ENCODE measurements at places on chromosomes 3 and 15.

- no peak for DNase-seq
These were observed 56.3 kb downstream of the PDZRN3 start for GRCh38 chr3:73568371-73568862.

DNA sequence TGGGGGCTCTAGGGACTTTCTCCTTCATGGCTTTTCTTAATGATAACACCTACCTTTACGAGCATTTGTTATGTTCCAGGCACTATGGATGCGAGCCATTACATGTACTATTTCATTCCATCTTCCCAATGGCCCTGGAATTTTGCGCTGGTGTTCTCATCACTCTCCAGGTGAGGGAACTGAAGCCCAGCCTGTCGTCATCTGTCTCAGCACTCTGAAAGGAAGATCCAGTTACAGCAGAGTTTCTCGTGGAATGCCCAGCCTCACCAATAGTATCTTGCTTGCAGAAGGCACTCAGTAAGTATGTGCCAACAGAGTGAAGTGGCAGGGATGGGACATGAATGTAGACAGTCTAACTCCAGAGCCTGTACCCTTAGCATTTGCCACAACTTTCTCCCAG, 56.8 kb downstream of the NOX5 start:
- no peak for DNase-seq

DNA sequence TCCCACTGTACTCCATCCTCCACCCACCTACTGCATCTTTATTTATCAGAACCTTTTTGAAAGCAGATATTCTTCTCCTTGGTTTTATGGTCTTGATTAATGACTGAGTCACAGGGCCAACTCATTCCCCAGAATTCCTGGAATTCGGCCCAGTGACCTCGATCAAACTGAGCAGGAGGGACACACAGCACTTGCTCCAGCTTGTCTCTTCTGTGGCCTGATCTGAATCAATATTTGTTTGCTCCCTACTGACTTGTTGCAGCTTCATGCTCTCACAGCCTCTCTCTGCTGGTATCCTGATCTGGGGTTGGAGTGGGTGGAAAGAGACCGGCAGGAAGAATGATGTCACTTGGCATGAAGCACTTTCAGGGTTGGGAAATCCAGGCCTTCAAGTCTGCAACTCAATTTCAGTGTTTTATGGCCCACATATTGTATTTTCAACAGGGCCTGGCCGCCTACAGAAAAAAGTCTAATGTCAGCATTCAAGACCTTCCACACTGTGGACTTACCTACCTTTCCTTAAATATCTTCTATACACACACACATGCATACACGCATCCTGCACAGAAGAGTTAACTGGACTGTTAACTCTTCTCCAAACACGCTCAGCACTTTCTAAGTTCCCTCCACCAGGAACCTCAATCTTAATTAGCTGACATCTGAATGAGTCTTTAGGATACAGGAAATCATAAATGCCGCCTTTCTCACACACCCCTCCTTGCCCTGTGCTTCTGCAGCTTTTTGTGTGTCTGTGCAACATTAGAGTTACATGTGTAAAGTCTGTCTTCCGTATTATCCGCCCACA, 4.6 kb downstream of the ANXA2 start:
- DNase-seq: no peak

- DNase-seq: no peak
These were observed 139.8 kb downstream of the WDR76 start for GRCh38 chr15:43966646-43967045.

GRCh38 chr3:43894176-43895049, 203.7 kb downstream of the ABHD5 start:
- DNase-seq: peak; percentile 20

DNA sequence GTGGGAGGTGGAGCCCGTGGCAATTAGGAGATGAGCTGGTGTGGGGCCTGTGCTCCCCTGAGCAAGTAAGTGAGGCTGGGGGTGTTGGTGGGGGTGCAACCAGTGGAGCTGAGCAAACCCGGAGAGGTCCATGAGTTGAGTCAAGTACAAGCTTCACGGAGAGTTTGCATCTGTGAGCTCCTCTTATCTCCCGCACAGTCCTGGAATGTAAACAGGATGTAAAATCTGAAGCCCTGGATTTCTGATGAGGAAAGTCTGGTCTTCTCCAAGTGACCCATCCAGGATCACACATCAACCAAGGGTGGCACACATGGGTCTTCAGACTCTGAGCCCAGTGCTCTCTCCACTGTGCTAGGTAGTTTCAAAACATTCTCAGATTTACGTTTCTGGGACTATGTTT, 67.8 kb downstream of the LSM3 start:
- DNase-seq: no peak

GRCh38 chr15:57220205-57220604, 156.1 kb upstream of the CGNL1 start:
- DNase-seq: no peak

- no peak for DNase-seq
These were observed 162.0 kb upstream of the CNTN6 start for GRCh38 chr3:930866-931265.

- peak; percentile 52 for DNase-seq
These were observed 1.4 kb downstream of the LOXL1 start for GRCh38 chr15:73927476-73928240.

GRCh38 chr3:49553324-49553691, 969 bp upstream of the BSN start:
- no peak for DNase-seq

- no peak for DNase-seq
These were observed 2.8 kb downstream of the NFKBIZ start for GRCh38 chr3:101851850-101852714.

DNA sequence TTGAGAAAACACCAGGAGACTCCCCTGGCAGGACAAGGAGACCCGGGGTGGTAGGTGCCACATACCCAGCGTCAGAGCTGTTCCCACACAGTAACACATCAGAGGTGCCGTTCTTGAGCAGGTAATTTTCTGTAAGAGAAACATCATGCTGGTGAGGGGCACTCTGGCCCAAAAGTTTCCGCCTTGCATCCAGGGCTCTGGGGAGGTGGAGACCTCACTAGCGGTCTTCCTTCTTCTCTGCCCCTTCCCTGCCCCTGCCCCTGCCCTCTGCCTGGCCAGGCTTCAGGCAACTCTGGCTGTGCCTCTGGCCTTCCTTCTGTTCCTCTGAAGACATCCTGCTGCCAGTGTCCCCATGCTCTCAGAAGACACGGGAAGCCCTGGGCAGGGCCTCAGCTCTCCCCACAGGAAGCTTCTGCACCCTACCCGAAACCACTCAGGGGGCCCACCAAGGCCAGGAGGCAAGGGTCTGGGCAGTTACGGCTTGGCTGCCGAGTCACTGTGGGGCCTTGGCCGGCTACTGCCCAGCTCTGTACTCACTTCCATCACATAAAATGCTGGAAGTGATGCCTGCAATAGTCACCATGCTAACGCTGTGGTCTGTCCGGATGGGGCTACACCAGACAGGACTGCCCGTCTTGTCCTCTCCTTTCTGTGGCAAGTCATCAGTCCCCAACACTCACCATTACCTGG, 41.3 kb downstream of the SCN5A start:
- no peak for DNase-seq

- DNase-seq: no peak
These were observed 65.3 kb downstream of the MEIS2 start for GRCh38 chr15:37034835-37035748.

DNA sequence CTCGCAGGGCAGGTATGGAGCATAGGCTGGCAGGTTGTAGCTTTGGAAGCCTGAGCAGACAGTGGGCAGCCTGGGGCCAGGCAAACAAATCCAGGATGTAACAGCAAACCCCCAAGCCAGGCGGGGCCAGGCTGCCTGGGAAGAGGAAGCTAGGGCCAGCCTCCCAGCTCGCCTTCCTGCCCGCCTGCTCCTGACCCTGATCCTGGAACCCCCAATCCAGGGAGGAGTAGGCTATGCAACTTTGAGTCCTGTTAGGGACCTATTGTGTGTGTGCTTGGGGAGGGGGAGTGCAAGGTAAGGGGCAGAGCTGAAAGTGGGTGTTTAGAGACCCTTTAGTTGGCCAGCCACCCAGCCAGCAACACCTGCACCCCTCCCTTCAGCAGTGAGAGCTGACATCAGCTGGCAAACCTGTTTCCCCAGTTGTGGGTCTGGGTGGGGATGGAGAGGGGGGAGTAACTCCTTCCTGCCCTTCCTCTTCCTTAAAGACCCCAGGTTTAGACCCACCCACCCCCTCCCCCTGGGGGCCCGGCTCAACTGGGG, 2.5 kb downstream of the NBEAL2 start:
- no peak for DNase-seq

- DNase-seq: no peak
These were observed 73.4 kb downstream of the CTNNB1 start for GRCh38 chr3:41272667-41273066.

- no peak for DNase-seq
These were observed 30.5 kb upstream of the LIPC start for GRCh38 chr15:58401276-58401675.

- DNase-seq: peak; percentile 33
These were observed 672 bp downstream of the TFRC start for GRCh38 chr3:196081002-196081833.

DNA sequence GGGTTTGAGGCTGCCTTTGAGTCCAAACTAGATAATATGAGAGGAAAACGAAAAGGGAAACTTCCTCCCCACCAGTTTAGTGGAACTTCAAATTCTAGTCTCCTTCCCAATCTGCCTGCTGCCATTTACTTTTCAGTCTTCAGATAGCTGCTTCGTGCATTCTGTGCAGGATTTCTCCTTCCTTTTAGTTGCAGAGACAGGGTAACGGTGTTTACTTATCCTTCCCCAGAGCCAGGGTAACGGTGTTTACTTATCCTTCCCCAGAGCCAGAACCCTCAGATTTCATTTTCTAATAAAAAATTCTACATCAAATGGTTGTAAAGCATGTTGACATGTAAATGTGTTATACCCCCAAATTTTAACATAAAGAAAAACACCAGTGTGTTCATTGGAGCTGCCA, 282.6 kb downstream of the VPS13C start:
- no peak for DNase-seq

DNA sequence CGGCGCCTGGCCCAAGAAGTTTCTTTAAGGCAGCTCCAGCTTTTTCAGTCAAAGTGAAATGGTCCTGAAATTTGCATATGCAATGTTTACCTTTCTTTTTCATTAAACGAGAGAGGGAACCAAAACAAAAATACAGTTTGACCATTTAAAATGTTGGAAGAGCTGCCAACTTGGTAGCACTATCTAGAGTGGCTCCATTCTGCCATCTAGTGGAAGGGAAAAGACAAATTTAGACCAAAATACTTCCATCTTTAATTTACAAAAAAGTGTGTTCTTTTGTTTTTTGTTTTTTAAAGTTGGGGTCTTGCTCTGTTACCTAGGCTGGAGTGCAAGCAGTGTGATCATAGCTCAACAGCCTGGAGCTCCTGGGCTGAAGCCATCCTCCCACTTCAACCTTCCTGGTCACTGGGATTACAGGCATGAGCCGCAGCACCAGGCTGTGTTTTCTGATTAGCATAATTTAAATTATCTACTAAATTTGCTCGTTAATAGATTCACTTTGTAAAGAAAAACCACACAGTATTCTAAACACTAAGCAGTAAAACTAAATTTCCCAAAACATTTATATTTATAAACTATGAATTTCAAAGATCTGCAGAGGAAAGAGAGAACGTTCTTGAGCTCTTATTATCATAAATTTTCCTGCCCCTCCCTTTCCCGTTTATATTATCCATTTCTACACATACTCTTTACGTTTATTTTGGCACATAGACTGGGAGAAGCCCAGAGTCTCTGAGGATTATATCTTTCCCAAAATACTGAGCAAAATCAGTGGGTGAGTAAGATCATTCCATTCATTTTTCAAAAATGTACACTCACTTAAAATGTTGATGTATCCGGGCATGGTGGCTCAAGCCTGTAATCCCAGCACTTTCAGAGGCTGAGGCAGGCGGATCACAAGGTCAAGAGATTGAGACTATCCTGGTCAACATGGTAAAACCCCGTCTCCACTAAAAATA, 15.4 kb upstream of the RFC4 start:
- DNase-seq: no peak

GRCh38 chr3:159169828-159170227, 368.0 kb downstream of the MFSD1 start:
- no peak for DNase-seq

DNA sequence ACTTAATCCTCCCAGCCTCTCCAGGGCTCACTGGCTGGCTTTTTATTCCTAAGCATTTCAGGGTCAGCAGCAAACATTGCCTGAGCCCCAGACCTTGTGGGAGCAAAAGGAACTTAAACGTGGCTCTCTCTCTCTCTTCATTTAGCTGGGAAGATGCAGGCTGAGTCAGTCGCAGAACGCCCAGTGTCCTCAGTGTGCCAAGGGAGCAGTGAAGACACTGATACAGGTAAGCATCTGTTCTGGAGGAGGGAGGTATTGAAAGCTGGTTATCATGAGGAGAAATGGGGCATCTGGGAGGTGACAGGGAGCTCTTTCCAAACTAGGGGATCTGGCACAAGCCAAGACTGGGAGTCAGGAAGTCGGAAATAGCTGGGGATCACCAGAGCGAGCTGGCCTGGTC, 4.3 kb downstream of the RHOV start:
- DNase-seq: no peak

DNA sequence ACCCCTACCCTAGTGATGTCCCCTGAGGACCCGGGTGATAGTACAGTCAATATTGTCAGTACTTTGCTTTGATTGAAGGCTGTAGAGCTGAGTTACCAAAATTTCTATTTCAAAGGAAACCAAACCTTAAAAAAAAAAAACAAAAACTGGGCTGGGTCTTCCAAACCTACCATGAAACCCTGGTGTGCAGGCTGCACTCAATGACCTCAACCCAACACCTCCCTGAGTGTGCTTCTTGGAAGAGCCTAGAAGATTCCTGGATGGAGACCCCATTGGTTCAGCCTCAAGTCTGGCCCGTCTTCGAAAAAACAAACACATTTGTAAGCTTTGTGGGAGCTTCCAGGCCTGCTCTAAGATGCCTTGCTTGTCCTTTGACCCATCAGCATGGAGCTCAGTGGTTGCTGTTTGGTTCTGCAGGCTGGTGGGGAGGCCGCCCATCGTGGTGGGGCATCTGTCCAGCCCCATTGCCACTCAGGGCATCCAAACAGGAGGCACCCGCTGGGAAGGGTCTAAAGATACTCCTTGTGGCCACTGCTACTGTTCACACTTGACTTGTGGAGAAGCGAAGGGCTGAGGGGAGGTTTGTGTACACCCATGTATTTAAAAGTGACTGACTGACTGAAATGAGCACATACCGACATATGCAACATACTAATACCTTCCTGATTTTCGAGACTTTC, 32.2 kb downstream of the CRTAP start:
- no peak for DNase-seq

DNA sequence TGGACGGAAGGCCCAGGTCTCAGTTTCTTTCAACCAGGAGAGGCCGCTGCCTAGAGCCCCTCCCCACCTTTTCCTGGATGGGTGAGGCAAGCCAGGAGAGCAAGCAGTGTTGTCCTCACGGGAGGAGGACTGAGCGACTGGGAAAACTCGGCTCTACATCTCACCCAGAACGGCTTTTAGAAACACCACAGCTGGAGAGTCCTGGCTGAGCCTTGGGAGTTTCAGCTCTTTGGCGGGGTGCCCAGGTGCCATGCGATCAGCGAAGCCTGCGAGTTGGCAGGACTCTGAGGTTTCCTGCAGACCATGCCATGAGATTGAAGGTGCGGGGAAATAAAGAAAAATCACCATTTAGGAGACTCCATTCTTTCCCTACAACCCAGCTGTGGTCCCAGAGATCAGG, 26.0 kb downstream of the PPCDC start:
- no peak for DNase-seq

Measured in stimulated activated CD8-positive, alpha-beta memory T cell treated with anti-CD3 and anti-CD28 coated beads, Interleukin-15, amount 100 ng/mL, for 48 hours (primary cell).